NCI-H446 (cell line): ENCODE measurements at places on chromosomes 5 and 9.

- no peak for DNase-seq
Measured at GRCh38 chr9:134694714-134695113, 53.1 kb downstream of the COL5A1 start.

GRCh38 chr5:56791396-56791795 lies 24.0 kb upstream of the MAP3K1 start:
- no peak for DNase-seq

DNA sequence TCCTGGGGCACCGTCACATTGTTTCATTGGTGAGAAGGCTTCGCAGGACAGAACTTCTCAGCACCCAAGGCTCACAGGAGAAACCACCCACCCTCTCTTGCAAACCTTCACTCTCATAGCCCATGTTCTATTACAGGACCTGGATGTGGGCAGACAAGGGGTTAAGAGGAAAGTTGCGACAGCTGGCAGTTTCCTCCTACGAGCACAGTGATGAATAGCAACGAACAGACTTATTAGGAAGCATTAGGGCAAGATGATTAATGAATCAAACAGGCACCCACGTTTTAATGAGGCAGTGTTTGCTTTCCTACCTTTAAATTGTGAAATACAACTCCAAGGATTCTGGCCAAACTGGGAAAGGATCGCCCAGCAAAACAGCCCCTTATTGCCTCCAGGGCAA lies 339.3 kb downstream of the DRD1 start:
- no peak for DNase-seq

GRCh38 chr5:56543441-56544388 lies 271.6 kb upstream of the MAP3K1 start:
- DNase-seq: no peak

- DNase-seq: no peak
Measured at GRCh38 chr9:131854896-131855613, 115.2 kb upstream of the RAPGEF1 start.

DNA sequence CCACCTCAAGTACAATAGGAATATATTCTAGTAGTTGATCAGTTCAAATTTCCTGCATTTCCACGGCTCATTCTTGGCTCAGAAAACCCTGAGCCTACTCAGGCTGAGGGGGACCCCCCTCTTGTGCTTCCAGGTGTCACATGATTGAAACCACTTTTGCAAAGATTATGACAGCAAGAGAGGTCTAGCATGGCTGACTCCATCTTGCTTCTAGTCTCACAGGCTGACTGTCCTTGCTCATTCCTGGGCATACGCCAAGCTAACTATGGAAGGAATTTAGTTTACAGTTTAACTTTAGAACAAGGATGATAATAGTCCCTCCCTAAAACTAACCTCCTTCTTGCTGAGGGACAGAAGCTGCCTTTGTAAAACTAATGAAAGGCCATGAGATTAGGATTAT lies 154.1 kb downstream of the SNX18 start:
- no peak for DNase-seq

DNA sequence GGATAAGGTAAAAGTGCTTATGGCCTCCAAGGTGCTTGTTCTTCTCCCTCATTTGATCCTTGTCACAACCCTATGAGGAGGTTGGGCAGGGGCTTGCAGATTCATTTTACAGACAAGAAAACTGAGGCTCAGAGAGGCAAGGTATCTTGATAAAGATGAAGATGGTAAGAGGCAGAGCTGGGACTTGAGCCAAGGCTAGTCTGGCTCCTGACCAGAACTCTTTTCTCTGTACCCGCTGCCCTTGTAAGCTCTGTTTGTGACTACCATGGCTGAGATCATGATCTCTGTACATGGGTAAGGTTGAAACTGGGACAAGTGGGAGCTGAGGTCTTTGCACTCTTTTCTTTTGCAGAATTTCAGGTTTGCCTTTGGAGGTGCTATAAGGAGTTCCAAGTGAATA lies 33.6 kb downstream of the SEC61B start:
- no peak for DNase-seq

DNA sequence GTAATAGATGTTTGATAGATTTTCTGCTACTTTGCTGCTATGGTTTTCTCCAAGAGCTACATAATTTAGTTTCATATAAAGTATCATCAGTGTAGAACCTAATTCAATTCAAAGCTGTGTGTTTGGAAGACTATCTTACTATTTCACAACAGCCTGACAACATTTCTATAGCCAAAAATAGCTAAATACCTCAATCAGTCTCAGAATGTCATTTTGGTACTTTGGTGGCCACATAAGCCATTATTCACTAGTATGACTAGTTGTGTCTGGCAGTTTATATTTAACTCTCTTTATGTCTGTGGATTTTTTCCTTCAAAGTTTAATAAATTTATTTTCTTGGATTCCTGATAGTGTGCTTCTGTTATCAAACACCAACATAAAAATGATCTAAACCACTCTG lies 35.1 kb upstream of the CCDC152 start:
- no peak for DNase-seq

DNA sequence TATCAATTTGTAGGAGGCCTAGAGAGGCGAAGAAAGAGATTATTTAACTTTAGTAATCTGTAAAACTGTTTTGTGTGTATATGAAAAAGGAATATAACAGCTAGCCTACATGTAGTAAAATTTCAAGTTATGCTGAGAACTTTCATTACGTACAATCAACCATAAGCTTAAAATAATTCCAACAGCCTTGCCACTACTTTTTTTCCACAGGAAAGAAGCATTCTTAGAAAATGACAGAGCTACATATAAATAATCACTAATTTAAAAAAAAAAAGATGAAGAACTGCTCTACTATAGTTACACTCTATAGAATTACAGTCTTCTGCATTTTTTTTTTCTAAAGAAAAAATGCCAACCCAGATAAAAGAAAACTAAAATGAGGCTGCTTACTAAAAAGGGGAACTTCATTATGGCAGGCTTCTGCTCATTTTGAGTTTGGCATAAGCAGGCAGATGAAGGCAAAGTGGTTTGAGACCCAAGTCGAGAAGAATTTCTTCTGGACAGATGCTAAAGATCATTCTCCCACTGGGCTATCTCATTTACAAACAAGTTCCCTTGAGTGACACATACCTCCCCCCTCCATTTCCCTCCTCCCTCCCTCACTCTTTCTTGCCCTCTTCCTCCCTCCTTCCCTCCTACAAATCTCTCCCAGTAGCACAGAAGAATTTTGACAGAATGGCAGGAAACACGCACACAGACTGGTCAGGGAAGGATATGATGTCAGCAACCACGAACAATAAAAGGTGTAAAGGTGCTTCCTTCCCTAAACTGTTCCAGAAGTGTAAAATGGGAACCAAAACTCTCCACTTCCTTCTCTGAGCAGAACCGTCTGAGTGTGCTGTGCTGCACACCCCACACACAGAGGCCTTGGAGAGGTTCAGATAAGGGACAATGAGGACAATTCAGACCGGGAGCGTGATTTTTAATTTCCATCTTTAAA lies 56.1 kb downstream of the MEF2C start:
- peak; percentile 23 for DNase-seq

DNA sequence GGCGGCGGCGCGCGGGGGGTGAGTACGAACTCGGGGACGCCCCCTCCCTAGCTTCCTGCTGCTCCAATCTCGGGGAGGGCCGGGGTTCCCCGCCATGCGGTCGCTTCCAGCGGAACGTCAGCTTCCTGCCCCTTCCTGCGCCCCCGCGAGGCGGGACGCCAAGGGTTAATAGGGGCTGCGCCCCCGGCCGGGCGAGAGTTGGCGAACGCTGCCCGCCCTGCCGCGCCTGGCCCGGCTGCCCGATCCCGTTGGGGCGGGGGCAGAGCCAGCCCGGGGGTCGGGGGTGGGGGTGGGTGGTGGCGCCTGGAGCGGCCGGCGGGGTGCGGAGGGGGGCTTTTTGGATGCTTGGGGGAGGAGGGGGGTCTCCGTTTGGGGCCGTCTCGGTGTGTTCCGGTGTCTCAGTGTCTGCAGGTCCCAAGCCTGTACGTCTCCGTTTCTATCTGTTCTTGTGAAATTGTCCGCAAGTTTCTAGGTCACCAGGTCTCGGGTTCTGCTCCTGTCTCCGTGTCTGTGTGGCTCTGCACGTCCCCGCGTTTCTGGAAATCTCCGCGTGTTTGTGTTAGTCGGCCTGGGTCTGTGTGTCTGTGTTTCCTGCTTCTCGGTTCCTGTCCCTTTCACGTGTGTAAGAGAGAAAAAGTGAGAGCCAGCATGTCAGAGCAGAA lies 789 bp downstream of the COL27A1 start:
- DNase-seq: no peak

DNA sequence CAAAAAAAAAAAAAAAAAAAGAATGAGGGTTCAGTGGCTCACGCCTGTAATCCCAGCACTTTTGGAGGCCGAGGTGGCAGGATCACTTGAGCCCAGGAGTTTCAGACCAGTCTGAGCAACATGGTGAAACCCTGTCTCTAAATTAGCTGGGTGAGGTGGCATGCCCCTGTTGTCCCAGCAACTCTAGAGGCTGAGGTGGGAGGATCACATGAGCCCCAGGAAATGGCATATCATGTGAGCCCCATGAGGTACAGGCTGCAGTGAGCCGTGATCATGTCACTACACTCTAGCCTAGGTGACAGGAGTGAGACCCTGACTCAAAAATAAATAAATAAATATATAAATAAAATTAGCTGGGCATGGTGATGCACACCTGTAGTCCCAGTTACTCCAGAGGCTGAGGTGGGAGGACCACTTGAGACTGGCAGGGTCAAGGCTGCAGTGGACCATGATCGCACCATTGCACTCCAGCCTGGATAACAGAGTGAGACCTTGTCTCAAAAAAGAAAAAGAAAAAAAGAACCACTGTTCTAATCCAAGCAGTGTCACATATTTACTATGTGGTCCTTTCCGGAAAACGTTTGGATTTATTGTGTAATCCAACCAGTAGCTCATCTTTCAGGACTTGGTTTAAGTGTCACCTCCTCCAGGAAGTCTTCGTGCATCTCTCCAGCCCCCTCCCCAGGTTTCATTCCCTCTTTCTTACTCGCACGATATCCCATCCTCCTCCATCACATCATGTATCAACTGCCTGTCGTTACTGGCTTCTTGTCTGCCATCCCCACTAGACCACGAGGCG lies 12.3 kb upstream of the SPOUT1 start:
- DNase-seq: no peak

DNA sequence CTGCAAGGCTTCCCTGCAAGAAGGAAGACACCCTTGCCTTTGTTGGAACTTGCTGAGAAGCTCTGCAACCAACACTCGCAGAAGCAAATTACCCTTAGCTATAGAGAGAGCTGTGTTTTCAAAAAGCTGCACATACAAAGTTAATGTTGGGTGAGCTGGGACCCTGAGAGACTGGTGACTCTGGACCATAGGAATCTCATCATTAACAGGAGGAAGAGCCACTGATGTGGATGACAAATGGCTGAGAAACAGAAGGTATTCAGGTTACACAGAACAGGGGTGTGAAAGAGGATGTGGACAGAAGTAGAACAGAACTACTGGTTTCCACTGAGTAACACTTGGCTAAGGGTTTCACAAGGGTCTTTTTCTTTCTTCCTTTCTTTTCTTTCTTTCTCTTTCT lies 493.5 kb downstream of the IRX1 start:
- no peak for DNase-seq

DNA sequence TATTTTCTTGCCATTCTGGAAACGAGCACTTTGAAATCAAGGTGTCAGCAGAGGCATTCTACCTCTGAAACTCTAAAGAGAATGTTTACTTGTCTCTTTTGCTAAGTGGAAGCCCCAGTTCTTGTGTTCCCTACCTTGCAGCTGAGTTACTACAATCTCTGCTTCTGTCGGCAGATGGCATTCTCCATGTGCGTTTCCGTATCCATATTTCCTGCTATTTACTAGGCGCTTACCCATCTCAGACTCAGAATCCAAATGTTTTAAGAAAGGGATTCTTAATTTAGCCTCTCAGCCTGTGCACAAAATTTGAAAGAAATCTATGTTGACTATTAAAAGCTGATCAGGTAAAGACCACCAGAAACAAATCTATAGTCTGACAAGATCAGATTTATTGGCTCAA lies 221.3 kb upstream of the FTMT start:
- DNase-seq: no peak

DNA sequence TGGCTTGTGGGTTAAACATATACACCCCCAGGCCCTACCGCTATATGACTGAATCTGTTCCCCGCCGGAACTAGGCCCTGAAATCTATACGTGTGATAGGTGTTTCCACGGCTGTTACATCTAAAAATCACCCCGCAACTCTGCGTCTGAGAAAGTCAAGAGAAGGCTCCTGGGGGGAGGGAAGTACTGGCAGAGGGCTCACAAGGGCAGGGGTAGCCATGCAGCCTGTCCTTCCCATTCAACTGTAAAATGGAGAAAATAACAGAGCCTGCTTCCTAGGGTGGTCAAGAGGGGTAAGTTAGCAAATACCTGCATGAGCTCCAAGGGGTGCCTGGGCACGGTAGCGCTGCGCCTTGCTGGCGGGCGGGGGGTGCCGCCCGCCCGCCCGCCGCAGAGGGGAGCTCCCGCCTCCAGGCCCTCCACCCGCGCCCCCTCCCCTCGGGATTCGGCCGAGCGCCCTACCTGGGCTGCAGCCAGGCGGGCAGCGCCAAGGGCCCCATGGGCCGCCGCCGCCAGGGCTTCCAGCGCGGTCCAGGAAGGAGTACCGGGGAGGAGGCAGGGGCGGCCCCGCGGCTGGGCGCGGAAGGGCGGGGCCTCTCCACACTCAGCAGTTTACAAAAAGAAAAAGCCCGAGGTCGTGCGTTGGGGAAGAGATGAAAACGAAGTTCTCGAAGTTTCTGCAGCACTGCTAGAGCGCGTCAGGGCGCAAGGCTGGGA lies at the start of gene HACD4:
HACD4 (minus strand) TSS at position 550 of the 717 bp plus-strand sequence; CDS start at position 500, 50 bp downstream.
- no peak for DNase-seq

- DNase-seq: no peak
Measured at GRCh38 chr9:134554373-134555093, 87.1 kb upstream of the COL5A1 start.

DNA sequence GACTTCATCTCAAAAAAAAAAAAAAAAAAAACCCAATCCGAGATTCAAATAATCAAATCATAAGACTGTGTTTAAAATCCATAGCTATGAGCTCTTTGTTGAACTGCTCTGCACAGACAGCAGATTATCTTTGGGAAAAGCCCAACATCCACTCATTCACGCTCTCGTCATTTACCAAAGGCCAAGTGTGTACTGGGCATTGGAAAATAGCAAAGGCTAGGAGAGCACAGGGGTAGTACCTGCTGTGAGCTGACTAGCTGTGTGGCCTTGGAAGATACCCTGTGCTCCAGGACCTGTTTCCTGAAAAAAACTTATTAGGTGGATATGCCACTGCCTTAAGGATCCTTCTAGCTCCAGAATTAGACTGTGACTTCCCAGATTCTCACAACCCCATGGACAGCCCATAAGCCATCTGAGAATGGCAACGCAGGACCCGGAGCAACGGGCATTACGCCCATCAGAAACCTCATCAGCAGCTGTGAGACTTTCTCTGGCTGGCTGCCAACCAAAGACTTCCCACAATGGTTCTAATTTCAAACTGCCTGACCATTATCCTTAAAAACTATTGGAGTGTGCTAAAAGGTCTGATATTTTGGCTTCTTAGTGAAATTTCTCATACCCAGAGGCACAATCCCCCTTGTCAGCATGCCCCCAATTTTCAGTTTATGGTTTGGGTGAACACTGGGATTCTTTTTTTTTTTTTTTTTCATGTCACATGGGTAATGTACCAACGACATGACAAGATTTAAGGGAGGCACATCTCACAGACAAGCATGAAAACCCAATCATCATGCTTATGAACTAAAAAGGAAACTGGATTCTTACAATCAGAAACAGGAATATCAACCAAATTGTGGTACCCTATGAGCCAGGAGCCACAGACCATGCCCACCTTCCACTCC lies 16.8 kb downstream of the SERINC5 start:
- DNase-seq: peak; percentile 39
